ENCODE measurements at places on chromosomes 3 and 15.

- DNase-seq: no peak
Observed at GRCh38 chr15:91348752-91349500, 248.9 kb downstream of the SV2B start.

DNA sequence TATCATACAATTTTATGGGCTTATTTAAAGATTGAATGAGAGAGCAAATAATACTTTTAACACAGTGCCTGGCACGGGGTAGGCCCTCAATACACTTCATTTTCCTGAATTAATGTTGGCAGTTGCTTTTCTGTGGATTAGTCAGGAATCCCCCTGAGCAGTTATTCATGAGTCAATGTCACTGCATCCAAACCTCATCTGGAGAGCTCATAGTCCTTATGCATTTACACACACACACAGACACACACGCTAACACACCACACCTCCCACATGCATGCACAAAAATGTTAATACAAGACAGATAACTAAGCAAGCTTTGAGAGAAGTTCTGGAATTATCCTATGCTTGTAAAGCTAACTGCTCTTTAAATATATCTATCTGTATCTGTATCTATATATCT is 34.0 kb upstream of the TNFAIP8L3 start:
- no peak for DNase-seq

GRCh38 chr3:6723205-6723604 is 137.7 kb upstream of the GRM7 start:
- no peak for DNase-seq

DNA sequence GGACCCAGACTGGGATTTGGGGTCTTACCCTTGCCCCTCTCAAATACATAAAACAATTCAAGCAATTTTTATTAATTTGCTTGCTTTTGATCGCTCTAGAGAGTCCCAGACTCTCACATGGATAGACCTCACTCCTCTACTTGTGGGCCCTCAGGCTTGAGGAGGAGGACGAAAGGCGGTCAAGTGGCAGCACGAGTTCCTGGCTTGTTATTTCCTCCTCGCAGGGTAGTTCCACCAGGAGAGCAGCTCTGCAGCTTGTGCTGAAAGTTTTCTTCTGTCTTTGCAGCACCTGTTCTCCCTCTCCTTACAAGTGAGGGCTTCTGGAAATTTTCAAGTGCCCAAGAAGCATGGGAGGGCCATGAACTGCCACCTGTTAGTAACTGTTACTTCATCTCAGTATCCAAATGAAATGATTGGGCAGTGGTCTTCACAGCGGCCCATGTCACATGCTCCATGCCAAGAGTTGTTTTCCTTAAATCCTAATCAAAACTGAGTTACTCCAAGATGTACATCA is 22.7 kb downstream of the ABI3BP start:
- no peak for DNase-seq

GRCh38 chr3:123281929-123282328 is 80.2 kb downstream of the SEC22A start:
- peak; percentile 11 for DNase-seq

DNA sequence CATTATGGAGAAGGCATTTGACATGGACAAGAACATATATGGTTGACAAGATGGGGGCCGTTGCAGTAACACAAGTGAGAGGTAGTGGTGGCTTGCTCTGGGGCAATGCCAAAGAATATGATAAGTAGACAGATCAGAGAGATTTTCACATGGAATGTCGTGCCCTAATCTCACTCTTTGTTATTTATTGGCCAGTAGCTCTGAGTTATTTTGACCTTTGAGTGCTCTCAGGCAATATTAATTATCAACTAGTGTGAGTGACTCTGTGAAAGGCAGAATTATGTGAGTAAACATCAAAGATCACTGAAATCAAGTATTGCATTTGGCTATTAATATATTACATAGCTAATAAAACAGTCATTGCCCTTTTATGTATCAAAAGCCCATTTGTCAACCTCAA is 164.9 kb upstream of the ADAMTS9 start:
- no peak for DNase-seq

DNA sequence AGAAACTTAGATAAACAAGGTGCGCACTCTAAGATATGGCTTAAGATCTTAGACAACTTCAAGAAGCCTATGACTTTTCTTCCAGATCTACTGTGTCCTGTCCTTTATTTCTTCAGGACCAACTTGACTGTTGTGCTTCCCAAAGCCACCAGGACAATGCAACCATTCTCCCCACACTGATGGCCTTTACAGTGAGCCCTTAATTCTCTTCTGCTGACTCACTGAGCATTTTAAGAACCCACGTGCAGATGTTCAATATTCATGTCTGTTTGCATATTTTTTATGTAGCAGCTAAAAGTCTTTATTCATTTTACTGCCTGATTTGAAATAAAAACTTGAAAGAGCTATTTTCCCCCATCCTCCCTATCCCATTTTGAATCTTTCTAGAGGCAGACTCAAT is 103.3 kb upstream of the SLC2A2 start:
- no peak for DNase-seq

DNA sequence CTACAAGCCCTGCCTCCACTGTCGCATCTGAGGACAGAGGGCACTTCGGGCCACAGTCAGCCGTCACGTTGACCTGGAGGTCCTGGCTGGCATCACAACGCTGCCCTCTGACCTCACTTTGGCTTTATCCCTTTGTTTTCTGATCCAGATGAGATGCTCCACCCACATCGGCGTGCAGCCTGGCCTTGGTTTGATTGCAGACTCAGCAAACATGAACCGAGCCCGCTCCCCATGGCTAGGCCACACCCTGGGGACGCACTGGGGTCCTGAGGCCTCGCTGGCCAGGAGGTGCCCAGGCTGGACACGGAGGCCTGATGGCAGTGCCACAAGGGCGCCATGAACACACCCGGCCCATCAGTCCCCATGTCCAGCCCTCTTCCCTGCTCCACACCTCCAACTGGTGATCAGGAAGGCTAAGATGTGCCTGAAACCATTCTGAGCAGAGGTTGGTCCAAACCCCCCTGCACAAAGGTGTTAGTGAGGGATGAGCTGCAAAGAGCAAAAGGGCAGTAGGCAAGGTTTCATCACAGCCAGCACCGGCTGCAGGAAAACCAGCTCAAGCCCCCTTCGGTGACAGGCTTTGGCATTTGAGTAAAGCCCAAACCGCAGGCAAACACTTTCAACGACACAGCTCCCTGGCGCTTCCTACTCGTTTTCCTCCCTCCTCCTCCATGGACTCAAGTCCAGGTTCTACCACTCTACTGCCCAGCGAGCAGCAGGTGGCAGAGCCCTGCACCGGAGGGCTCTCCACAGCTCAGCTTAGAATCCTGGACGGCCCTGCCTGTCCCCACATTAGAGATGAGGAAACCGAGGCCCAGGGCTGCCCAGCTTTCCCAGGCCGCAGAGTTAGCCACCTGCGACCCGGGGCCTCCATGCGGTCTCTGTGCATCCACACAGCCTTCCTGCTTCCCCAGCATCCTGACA is 165.8 kb downstream of the NUP210 start:
- DNase-seq: no peak

DNA sequence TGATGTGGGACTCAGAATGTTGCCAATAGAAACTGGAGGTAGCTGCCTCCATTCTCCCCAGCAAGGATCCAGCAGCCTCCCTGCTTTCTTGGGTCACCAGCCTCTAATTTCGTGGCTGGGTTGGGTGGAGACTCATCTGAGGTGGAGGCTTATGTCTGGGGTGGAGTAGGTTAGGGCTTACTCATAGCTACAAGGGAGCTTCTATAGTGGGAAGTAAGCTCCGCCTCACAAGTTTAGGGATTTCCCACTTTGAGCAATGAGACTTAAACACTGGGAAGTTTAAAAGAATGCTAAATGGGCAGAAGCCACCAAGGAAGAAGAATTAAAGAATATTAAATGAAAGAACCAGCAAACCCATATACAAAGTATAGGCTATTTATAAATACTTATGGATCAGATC is 63.8 kb downstream of the GJD2 start:
- no peak for DNase-seq

DNA sequence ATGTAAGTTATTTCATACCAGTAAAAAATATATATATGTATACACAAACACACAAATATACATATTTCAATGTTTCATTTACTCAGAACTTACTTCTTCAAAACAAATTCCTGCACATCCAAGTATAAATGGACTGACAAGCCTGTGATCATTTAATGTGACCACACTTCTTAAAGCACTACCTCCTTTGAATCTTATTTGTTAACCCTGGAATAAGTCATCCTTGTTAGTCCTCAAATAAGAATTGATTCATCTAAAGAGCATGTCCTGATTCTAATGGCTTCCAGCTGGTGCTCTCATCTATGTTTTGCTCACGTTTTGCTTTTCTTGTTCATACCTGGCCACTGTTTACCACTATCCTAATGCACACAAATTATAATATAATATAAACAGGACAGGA is 103.9 kb upstream of the UBP1 start:
- no peak for DNase-seq

DNA sequence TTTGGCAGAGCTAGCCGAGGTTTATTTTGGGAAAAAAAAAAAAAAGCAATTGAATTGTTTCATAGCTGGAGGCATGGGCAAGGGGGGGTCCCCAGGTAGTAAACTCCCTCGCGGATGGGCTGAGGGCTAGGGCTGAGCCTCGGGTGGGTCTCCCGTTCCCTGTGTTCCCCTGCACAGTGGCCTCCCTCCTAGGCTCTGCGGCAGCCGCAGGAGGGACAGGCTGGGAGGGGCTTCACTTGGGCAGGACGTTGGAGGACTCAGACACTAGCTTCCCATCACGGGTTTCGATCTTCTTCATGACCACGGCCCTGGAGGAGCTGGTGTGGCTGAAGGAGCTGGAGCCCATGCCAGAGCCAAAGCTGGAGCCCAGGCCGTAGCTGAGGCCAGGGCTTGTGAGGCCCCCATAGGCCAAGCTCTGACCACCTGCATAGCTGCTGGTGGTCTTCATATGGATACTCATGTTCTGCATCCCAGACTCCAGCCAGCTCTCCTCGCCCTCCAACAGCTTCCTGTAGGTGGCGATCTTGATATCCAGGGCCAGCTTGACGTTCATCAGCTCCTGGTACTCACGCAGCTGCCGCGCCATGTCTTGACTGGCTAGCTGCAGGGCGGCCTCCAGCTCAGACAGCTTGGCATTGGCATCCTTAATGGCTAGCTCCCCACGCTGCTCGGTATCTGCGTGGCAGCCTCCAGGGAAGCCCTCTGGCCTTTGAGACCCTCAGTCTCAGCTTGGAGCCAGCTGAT is 64.0 kb upstream of the CDAN1 start:
- DNase-seq: no peak

- peak; percentile 63 for DNase-seq
Observed at GRCh38 chr3:197028728-197029510, 698 bp downstream of the MELTF start.

DNA sequence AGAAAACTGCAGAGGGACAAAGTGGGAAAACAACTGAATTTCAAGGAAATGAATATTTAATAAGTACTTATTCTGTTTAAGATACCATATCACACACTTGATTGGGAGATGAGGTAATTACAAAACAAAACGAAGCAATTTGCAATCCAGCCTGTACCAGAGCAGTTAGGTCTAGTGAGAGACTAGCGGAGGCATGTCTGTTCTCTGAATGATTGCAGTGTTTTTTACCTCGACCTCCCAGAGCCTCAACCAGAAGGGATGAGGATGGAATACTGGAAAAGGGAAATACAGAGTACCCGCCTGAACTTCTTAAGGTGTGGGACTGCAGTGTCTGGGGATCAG is 59.5 kb downstream of the PIK3CB start:
- DNase-seq: no peak

DNA sequence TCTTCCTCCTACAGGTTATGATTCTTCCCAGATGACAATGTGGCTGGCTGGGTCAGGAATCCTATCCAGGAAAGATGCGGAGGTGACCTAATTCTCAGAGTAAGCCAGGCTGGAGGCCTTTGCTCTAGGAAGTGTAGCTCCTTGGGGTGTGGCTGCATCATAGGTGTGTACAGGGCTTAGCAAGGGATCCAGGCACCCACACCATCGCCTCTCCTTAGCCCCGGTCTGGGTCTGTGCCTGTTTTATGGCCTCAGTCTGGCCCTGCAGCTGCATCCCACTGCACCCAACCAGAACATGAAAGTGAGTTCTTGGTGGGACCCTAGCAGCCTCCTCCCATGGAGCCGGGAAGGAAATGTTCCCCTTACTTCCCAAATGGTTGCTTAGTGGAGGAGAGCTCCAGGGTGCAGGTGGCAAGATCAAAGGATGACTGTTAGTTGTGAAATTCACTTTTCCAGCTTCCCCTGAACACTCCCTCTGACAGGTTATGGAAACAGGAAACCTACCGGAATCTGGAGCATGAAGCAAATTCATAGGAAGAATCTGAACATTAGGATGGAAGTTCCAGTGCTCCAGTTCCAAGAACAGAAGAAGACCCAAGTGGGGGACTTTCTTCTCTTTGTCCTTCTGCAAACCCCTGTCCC is 2.7 kb upstream of the AMOTL2 start:
- no peak for DNase-seq

- DNase-seq: no peak
Observed at GRCh38 chr3:108209579-108209978, 12.6 kb downstream of the IFT57 start.

GRCh38 chr3:30852833-30853232 is 41.6 kb downstream of the GADL1 start:
- no peak for DNase-seq

DNA sequence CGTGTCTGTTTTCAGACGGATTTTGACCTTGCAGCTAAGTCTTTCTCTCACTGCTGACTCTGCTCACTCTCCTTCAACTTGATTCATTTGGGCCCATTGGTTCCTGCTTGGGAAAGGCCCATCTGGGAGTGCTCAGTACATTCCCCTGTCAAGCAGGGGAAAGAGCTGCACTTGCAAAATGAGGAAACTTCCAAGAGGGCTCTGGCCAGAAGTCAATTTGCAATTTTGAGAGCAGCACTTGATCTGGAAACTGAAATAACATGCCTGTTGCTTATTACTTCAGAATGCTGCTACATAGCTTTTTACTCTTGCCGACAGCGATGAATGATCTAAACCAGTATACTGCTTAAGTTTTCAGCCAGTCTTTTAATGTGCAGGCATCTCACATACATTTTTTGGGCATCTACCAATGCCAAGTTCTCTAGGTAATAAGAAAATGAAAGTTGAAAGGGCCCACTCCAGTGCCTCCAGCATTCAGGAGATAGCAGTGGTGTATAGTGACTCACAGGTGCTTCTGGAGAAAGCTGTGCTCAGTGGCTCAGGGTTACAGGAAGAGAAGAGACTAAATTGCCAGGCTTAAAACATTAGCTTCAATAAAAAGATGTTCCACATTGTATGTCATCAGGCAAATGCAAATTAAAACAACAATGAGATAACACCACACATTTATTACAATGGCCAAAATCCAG is 70.1 kb upstream of the RORA start:
- DNase-seq: no peak
